ENCODE measurements at places on chromosomes 12 and 14.

- no peak for DNase-seq
Measured at GRCh38 chr14:64753374-64753773, 49.1 kb downstream of the PLEKHG3 start.

DNA sequence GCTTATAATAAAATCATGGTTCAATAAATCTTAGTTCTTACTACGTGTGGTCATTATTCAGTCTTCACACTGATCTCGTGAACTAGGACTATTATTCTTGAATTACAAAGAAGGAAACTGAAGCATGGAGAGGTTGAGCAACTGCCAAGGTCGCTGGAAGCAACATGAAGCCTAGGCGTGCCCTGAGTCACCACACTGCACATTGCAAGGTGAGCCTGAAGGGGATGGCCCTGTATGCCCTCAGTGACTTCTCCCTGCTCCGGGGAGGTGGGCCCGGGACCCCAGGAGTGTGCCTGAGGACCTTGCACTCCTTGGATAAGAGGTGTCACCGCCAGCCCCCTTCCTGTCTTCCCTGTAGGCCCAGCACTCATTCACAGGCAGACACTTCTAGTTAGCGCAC lies 161.6 kb downstream of the CACNA1C start:
- no peak for DNase-seq

GRCh38 chr14:95207475-95208233 lies 50.3 kb upstream of the DICER1 start:
- no peak for DNase-seq

- DNase-seq = no peak
Measured at GRCh38 chr14:76375947-76376404, at the start of gene ESRRB. Gene ESRRB (plus strand): TSS chr14:76376137. CDS start chr14:76376402, 265 bp downstream.

- no peak for DNase-seq
Measured at GRCh38 chr14:90388982-90389381, 7.8 kb upstream of the CALM1 start.

DNA sequence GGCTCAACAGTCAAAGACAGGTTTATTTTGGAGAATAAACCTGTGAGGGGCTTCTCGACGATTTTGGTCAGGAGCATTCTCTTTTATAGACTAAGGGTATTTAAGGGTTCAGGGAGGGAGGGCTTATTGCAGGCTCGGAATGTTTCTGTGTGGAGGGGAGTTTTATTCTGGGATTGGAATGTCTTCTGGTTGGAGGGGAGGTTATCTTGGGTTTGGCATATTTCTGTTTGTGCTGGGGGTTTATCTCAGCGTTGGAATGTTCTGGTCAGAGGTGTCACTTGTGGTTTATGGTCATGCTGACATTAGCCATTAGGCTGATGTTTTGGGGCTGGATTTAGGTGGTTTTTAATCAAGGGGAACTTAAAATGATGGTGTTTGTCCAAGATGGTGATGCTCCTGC lies 103.9 kb downstream of the SUDS3 start:
- DNase-seq = no peak

DNA sequence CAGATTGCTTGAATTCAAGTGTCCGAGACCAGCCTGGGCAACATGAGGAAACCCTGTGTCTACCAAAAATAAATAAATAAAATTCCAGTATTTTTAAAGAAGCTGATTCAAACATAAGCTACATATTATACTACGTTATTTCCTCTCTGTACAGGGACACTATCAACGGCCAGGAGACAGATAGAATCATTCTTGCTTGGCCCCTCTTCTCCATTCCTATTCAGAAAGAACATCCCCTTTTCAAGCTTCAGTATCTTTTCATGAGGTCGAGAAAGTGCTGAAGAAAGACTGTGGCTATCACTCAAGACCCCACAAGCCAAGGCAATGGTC lies 314 bp upstream of the DHRS7 start:
- no peak for DNase-seq

GRCh38 chr12:110928700-110929099 lies 8.3 kb upstream of the MYL2 start:
- no peak for DNase-seq

- DNase-seq = no peak
Measured at GRCh38 chr14:20555845-20556244, 5.0 kb downstream of the RNASE9 start.

DNA sequence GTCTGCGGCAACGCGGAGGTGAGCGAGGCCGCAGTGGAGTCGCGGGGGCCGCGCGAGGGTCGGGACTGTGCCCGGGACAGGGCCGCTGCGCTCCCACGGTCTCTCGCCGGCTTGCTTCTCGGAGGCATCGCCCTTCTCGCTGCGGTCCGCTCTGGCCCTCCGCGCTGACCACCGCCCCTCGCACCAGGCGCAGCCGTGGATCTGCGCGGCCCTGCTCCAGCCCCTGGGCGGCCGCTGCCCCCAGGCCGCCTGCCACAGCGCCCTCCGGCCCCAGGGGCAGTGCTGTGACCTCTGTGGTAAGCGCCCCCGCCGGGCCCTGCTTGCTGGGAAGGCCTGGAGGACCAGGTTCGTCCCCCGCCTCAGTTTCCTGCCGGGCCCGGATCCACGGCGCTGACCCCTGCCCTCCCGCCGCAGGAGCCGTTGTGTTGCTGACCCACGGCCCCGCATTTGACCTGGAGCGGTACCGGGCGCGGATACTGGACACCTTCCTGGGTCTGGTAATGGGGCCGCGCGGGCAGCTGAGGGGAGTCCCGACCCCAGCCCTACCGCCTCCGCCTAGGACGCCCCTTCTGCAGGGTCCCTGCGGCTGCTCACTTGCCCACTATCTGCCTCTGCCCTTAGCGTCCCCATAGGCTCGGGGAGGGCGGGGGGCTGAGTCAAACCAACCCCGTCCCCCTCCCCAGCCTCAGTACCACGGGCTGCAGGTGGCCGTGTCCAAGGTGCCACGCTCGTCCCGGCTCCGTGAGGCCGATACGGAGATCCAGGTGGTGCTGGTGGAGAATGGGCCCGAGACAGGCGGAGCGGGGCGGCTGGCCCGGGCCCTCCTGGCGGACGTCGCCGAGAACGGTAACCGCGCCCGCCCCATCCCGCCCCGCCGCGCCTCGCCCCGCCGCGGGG lies 7.0 kb downstream of the AMN start:
- no peak for DNase-seq

DNA sequence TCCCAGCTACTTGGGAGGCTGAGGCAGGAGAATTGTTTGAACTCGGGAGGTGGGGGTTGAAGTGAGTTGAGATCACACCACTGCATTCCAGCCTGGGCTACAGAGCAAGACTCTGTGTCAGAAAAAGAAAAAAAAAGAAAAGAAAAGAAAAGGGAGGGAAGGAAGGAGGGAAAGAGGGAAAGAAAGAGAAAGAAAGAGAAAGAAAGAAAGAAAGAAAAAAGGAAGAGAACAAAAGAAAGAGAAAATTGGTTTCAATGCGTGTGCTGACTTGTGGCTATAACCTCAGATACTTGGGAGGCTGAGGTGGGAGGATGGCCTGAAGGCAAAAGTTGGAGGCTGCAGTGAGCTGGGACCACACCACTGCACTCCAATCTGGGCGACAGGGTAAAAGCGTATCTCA lies 128.4 kb upstream of the TBX3 start:
- DNase-seq = no peak

DNA sequence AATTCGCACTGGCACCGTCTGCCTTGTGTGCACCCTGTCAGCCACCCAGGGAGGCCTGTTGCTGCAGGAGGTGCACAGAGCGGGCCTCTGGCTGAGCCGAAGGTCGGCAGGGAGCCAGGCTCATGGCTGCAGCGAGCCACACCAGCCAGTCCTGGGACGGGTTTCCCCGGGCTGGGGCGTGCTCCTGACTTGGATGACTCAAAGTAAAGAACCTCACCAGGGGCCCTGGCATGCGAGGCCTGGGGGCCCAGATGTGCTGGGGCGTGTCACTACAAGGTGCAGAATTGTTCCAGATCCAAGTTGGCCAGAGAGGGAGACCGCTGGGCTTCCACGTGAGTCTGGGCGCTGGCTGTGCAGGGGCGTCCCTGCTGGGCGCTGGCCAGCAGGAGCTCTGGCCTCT lies 34.5 kb downstream of the FBRSL1 start:
- DNase-seq = peak; percentile 19

DNA sequence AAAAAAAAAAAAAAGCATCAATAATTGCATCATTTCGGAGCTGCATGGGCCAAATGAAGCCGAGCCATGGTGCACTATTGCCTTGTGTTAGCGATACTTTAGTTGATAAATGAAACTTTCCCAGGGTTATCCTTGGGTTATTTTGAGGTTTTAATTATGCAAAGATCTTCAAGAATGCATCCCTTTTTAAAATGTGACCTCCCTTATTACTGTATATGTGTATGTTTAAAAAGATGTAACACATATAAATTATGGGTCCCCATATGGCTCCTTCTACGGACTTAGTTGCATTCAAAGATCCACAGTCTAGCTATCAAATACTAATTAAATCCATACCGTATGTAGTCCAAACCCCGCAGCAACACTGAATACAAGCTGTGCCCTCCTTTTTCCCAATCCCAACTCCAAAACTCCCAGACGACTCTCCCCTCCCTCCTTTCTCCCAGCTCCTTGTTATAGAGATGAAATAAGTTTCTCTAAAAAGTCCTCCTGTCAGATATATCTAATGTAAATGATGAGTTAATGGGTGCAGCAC lies 129.3 kb upstream of the MAP1LC3B2 start:
- DNase-seq = no peak

DNA sequence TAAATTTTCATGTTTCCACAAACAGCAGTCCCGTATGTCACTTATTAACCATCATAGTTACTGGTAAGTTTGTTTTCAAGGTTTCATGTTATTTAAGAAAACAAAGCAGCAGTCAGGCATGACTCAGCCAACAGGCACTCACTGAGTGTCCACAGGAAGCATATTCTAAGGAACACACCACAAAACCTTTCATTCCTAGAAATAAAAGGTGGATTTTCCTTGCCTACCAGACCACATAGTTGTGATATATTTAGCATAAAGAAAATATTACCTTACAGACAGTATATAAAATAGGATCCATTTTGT lies 143.3 kb upstream of the AVPR1A start:
- no peak for DNase-seq

DNA sequence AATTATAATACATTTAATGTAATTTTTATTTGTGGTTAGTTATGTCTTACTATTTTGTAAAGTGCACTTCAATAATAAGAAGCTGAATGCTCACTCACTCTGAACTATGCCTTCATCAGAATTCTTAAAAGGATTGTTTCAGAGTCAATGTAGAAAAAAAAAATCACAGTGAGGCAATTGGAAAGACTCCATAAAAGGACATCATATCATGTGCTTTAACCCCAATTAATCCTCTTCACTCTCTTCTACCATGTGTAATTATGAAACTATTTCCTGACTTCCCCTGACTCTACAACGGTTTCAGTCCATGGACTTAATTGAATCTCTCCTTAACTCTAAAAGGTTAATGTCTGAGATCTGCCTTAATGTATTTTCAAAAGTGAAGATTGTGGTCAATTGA lies 250.4 kb upstream of the ALG10 start:
- no peak for DNase-seq

DNA sequence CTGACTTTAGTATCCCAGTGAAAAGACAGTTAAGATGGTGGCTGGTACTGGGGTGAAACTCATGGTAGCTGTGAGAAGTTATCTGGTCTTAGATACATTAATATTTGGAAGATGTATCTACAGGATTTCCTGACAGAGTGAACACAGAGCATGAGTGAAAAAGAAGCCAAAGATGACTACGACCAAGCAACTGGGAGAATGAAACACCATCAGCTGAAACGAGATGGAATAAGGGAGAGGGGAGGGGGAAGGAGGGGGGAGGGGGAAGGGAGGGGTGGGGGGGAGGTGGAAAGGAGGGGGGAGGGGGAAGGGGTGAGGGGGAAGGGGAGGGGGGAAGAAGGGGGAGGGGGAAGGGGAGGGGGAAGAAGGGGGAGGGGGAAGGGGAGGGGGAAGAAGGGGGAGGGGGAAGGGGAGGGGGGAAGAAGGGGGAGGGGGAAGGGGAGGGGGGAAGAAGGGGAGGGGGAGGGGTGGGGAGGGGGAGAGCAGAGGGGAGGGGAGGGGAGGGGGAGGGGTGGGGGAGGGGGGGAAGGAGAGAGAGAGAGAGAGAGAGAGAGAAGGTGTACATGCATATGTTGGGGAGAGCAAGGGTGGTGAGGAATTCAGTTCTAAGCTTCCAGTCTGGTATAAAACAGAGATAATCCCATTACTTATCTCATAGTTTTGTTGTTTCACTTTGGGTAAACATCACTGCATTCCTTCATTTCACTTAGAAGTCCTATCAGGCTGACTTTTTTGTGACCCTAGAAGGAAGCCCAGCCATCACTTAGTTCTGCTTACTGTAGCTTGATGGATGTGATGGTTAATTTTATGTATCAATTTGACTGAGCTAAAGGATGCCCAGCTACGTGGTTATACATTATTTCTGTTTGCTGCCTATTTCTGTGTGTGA lies 73.9 kb downstream of the SPPL3 start:
- DNase-seq = no peak

DNA sequence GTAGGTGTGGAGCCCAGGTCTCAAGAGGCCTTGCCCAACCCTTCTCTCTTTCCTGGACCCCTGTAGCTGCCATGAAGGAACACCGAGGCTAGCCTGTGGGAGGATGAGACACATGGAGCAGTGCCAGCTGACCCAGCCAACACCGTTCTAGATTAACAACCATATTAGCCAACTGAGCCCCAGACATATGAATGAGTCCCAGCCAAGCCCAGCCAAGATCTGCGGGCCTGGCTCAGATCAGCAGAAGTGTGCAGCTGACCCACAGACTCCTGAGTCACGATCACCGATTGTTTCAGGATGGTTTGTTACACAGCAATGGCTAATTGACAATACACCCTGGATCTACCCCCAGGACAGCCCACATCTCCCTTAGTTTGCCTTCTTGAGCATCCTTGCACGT lies 82.1 kb downstream of the NTF3 start:
- no peak for DNase-seq

GRCh38 chr12:69821456-69822159 lies 3.4 kb upstream of the MYRFL start:
- DNase-seq = no peak

GRCh38 chr12:26854031-26854390 lies 21.0 kb upstream of the ITPR2 start:
- no peak for DNase-seq

- DNase-seq = no peak
Measured at GRCh38 chr12:3030821-3031429, 46.3 kb upstream of the TSPAN9 start.

DNA sequence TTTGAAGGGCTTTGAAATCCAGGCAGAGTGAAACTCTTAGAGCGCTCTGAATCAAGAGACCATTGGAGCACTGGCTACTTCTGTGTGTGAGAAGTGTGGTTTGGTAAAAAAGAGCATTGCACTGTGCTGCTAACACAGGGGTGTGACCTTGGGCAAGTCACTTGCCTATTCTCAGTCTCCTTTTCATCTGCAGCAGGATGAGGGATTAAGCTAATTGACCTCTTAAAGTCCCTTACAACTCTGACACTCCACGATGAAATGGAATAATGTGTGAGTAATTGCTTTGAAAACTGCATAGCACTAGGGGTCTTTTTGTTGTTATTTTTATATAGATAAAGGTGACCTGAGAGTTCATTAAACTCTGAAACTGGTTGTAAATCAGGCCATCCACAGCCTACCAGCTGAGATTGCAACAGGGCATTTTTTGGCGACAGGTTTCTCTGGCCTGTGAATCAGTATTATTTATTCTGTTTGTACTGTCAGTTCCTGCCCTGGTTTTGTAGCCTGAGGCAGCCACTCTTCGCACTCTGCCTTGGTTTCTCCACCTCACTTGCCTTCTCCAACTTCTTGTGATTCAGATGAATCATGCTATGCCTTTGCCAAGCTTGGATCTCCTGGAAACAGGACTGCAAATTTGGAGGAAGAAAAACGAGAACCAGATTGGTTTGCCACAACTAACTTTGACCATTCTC lies 159.9 kb upstream of the PARP11 start:
- DNase-seq = no peak

All from hypothalamus (tissue), 51 donors.